ENCODE measurements at places on chromosomes 2 and 18.

DNA sequence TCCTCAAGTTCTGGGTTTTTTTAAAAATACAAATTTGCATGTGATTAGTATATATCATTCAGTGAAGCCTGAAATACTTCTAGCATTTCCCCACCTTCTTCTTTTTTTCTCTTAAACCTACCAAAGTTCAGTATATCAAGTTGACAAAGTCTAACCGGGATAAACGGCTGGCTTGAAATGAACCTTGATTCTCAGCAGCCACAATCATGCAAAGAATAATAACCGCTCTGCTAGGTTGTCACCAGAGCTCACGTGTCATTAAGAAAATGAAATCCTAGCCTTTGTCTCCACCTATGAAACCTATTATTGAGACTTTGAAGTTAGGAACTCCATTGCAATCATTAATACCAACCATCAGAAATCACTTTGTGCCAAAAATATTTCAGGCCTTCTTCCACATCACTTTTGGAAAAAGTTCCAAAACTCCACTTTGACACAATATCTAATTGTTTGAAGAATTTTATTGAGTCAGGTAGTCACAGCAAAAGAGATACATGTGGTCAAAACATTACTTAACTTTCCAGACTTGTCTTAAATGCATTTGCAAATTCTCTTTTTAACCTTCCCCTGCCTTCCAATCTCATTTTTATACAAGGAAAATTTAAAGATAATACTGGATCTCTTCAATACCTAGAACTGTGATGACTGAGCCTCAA, 285.6 kb upstream of the ACVR2A start:
- no peak for DNase-seq

DNA sequence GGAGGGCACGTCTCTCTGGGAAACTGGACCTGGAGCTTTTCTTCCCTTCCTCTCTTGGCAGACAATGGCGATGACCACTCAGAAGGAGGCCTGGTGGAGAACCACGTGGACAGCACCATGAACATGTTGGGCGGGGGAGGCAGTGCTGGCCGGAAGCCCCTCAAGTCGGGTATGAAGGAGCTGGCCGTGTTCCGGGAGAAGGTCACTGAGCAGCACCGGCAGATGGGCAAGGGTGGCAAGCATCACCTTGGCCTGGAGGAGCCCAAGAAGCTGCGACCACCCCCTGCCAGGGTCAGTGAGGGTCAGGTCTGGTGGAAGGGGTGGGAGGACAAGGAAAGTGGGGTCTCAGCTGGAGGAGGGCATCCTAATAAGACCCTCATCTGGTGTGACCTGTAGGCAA, 27.3 kb downstream of the IGFBP2 start:
- DNase-seq = no peak

DNA sequence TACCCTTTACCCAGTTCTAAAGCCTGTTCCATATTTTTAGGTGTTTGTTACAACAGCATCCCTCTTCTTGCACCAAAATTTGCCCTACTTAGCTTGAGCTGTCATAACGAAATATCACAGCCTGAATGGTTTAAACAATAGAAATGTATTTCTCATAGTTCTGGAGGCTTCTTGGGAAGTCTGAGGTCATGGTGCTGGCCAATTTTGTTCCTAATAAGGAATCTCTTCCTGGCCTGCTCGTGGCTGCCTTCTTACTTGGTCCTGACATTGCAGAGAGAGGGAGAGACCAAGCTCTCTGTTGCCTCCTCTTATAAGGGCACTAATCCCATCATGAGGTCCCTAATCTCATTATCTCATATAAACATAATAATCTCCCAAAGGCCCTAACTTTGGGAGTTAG, 267.8 kb downstream of the PID1 start:
- DNase-seq = no peak

- no peak for DNase-seq
These were observed 24.6 kb upstream of the DYSF start for GRCh38 chr2:71428472-71429383.

DNA sequence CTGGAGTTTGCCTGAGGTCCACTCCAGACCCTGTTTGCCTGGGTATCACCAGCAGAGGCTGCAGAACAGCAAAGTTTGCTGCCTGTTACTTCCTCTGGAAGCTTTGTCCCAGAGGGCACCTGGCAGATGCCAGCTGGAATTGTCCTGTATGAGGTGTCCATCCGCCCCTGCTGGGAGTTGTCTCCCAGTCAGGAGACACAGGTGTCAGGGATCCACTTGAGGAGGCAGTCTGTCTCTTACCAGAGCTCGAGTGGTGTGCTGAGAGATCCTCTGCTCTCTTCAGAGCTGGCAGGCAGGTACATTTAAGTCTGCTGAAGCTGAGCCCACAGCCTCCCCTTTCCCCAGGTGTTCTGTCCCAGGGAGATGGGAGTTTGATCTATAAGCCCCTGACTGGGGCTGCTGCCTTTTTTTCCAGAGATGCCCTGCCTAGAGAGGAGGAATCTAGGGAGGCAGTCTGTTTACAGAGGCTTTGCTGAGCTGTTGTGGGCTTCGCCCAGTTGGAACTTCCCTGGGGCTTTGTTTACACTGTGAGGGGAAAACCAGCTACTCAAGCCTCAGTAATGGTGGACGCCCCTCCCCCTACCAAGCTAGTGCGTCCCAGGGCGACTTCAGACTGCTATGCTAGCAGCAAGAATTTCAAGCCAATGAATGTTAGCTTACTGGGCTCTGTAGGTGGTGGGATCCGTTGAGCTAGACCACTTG, 34.7 kb downstream of the TFPI start:
- DNase-seq = no peak

- no peak for DNase-seq
These were observed 13.8 kb upstream of the KCNF1 start for GRCh38 chr2:10897956-10898355.

GRCh38 chr2:207160115-207160514, 5.6 kb downstream of the KLF7 start:
- no peak for DNase-seq

- DNase-seq = no peak
These were observed 46.4 kb upstream of the SPP2 start for GRCh38 chr2:234003972-234004617.

DNA sequence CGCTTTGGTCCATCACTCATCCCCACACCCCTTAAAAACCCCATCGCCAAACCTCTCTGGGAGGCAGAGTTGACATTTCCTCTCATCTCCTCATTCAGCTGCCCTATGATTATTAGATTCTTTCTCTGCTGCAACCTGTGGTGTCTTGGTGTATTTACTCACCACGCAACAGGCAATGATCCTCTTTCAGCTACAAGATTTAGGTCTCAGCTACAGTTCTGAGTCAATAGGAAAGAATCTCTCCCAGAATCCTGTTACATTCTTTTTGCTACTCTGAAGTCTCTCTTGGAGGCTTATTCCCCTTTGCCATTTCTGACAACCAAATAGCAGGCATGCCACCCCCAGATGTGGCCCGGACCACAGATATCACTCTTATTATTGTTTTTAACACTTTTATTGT, 468.3 kb upstream of the GYPC start:
- DNase-seq = no peak

- no peak for DNase-seq
These were observed 76.6 kb downstream of the TLK1 start for GRCh38 chr2:171084128-171084527.

DNA sequence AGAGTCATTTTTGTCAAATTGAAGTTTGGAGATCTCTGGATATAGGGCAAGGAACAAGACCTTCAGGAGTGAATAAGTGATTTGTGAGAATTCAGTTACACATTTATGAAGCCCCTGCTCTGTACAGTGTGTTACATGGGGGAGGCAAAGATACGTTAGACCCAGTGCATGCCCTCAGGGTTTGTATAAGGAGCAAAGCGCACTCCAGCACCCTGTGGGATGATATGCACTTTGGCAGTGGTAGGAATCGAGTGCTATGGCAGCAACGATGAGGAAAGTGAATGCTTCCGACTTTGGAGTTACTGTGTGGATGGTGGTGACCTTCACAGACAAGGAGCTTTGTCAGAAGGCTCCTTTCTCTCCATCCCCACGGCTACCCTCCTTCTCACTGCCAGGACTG, 74.3 kb upstream of the ALPP start:
- DNase-seq = no peak

- DNase-seq = peak; percentile 85
These were observed 35.8 kb downstream of the SH3RF3 start for GRCh38 chr2:109164739-109165221.

GRCh38 chr2:143263066-143263625, 133.9 kb downstream of the ARHGAP15 start:
- no peak for DNase-seq

All from muscle of back (tissue), 13 donors.